ENCODE measurements at places on chromosomes 7 and 10.
A peak's percentile ranks its signal among the peaks of the same experiment; 100 is the strongest.

DNA sequence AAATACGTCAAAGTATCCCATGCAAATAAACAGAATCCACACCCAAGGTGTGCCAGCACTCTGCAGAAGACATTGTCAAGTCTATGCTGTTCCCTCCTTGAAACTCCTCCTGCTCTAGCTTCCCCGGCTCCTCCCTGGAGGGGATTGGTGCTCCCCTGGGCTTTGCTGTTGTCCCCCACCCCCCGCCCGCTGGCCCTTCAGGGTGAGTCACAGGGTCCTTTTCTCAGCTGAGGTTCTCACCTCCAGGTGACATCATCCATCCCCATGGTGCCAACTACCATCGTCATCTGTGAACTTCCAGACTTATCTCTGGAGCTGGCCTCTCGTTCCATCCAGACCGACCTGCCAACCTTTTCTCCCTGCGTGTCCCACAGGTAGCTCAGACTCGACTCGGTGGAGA, 77.0 kb downstream of the ITIH5 start:
- no peak for DNase-seq

GRCh38 chr7:22640269-22640668, 86.7 kb upstream of the IL6 start:
- DNase-seq = no peak

- DNase-seq = no peak
Measured at GRCh38 chr10:3559527-3559926, 225.5 kb downstream of the KLF6 start.

GRCh38 chr10:97185326-97186058, at the start of gene SLIT1:
Gene SLIT1 (minus strand): TSS chr10:97185959. CDS start chr10:97185674, 285 bp downstream.
- DNase-seq = no peak

GRCh38 chr7:48011323-48011722, 17.6 kb downstream of the SUN3 start:
- no peak for DNase-seq

DNA sequence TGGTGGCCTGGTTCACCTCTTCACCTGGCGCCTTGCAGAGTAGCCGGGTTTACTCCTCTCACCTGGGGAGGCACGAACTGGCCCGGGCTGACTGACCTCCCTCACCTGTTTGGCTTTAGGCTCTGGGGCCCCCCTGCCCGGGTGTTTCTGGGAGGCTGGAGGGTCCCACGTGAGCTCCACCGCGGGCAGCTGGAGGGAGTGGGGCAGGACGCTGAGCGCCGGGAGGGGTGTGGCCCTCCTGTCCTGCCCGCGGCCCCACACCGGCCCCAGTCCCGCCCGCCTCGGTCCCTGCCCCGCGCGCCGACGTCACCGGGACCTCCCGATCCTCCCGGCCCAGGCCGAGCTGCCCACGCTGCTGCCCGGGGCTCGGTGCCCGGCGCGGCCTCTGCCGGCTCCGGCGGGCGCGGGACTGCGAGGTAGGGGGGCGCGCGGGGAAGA, at the start of gene AMZ1:
AMZ1 (plus strand) TSS at position 322 of the 438 bp plus-strand sequence. CDS start 12,250 bp downstream, outside the sequence.
- no peak for DNase-seq

DNA sequence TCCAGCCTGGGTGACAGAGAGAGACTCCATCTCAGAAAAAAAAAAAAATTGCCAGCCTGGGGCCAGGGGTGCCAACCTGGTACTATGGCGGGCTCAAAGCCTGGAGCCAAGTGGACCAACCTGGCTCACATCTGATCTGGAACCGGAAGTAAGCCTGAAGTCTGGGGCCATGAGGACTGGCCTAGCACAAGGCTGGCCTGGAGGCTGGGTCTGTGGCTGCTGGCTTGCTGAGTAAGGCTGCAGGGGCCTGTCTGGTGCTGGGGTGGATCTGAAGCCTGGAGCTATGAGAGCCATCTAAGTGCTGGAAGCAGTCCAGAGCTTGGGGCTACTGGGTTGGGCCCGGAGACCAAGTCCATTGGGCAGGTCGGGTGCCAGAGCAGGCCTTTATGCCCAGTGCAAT, 84.9 kb downstream of the CCDC3 start:
- no peak for DNase-seq

GRCh38 chr7:101303102-101303701, 18.4 kb downstream of the IFT22 start:
- DNase-seq = no peak

GRCh38 chr7:80106498-80107113, 28.0 kb upstream of the GNAI1 start:
- no peak for DNase-seq

DNA sequence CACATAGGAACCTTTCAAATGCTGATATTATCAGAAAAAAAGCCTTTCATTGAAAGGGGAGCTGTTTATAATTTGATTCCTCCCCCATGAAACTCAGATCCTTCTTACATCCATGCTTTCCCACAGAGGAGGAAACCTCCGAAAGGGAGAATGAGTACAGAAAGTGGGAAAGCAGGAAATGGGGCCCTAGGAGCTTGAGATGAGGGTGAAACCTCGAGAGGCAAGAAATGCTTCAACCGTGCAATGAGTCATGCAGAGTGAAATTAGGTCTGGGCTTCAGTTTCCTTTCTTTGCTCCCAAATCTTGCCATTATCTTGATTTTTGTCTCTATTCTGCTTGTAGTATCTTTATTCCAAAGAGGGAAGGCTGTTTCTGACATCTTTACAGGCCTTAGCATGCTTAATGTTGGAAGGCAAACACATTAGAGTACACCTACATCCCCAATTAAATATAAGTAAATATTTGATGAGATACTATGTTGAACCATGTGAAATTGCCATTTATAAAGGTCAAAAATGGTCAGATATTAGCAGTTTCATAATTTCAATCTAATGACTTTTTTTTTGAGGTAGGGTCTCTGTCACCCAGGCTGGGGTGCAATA, 79.1 kb downstream of the NAMPT start:
- DNase-seq = no peak

DNA sequence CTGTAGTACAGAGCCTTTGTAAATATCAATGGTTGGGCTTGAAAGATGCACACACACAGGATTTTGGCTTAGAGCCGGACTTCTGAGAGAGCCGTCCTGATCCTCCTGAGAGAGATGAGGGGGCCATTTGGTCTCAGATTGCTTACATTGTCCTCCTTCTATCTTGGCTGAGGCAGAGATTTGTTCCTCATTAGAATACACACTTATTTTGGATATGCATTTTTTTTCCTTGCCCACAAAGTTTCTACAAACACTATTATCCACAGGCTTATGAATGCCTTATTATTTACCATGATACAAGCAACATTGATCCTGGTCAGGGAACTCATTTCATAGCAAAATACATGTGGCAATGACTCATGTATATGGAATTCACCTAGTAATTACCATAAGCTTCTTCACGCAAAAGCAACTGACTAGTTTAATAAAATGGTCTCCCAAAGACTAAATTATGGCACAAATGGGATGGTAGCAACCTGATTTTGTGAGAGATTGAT, 175.3 kb downstream of the MDFIC start:
- peak; percentile 32 for DNase-seq

DNA sequence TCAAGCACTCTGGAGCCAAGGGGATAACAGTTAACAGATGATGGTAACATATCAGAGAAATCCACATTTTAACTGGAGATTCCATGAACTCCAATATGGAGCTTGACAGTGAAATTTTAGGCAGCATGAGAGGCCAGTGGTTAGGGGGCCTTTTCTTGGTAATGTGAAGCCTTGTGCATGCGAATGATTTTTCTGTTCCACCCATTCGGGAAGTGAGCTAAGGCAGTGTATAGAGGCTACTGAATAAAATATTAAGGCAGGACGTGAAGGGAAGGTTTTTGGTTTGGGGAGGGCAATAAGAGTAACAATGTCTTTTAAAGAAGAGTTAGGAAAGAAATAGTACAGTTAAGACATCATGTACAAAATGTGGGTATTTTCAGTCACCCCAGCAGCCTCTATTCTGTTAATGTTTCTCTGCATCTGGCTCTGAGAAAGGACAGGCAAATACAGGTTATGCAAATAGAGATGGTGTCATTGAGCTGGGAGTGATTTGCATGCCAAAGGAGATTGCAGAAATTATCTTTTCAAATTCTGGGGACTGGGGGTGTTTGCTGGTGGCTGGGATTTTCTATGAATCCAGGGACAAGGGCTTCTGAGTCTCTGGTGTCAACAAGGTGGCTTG, 6.8 kb upstream of the TAS2R60 start:
- DNase-seq = no peak

GRCh38 chr10:34454590-34455261, 360.4 kb downstream of the PARD3 start:
- DNase-seq = no peak

DNA sequence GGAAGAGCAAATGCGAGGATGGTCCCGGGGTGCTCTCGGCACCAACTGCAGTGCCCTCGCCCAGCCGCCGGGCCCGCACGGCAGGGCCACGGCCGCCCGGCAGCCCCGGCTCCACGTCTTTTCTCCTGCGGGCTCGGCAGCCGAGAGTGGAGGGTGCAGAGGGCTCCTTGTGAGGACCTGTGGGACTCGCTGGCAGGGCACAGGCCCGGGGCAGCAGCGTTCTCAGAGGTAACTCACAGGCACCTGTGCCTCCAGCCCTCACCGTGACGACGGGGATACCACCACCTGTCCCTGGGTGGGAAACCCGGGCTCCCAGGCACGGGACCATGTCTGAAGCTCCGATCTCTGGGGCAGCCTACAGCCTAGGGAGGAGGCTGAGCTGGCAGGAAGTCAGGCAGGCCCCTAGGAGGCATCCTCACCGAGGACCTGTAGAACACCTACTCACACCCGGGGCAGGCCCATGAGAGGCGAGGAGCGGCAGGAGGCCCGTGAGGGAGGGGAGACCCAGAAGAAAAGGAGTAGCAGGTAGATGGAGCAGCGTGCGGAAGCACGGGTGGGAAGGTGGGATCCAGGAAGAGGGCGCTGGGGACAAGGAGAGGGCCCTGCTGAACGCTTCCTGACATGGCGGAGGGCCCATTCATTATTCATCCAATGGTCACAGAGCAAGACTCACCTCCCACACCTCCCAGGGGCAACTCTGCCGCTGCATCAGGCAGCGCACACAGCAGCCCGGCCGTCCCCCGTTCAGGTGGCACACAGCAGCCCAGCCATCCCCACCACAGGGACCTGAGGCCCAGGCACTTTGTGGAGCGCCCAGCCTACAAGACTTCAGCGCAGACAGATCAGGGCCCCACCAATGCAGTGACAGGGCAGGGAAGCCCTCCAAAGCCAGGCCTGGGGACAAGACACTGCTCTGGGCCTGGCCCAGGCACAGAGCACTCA, 244.9 kb downstream of the MAD1L1 start:
- DNase-seq = no peak

DNA sequence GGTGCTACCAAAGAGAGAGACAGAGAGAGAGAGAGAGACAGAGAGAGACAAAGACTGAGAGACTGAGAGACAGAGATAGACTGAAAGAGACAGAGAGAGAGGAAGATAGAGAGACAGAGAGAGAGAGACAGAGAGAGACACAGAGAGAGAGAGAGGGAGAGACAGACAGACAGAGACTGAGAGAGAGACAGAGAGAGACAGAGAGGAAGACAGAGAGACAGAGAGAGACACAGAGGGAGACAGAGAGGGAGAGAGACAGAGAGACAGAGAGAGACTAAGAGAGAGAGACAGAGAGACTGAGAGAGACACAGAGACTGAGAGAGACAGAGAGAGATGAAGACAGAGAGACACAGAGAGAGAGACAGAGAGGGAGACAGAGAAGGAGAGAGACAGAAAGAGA, 91.2 kb downstream of the SFMBT2 start:
- DNase-seq = no peak

DNA sequence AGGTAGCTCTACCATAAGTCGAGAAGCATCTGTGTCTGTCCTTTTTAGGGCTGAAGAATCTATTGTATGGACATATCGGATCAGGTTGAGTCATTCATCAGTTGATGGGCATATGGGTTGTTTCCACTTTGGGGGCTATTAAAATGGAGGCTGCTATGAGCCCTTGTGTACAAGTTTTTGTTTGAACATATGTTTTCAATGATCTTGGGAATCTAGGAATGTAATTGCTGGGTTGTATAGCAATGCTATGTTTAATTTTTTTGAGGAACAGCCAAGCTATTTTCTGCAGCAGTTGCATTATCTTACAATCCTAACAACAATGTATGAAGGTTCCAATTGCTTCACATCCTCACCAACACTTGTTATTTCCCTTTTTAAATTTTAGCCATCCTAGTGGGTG, 46.4 kb upstream of the HABP2 start:
- DNase-seq = no peak

DNA sequence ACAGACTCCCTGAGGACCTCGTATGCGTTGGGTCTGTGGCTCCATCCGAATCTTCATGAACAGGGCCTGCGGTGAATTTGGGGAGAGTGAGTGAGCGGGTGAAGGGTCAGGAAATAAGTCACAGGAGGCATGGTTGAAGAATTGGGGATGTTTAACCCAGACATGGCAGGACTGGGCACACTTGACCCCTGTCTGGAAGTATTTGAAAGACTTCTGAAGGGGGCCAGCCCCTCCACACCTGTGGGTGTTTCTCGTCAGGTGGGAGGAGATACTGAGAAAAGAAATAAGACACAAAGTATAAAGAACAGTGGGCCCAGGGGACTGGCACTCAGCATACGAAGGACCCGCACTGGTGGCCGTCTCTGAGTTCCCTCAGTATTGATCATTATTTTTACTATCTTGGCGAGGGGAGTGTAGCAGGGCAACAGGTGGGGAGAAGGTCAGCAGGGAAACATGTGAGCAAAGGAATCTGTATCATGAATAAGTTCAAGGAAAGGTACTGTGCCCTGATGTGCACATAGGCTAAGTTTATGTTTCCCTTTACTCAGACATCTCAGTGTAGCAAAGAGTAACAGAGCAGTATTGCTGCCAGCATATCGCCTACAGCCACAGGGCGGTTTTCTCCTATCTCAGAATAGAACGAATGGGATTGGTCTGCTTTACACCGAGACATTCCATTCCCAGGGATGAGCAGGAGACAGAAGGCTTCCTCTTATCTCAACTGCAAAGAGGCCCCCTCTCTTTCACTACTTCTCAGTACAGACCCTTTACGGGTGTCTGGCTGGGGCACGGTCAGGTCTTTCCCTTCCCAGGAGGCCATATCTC, 38.2 kb upstream of the PFKFB3 start:
- DNase-seq = no peak

- no peak for DNase-seq
Measured at GRCh38 chr10:75080554-75080953, 30.9 kb upstream of the SAMD8 start.

- no peak for DNase-seq
Measured at GRCh38 chr7:13822678-13823077, 166.8 kb downstream of the ETV1 start.

DNA sequence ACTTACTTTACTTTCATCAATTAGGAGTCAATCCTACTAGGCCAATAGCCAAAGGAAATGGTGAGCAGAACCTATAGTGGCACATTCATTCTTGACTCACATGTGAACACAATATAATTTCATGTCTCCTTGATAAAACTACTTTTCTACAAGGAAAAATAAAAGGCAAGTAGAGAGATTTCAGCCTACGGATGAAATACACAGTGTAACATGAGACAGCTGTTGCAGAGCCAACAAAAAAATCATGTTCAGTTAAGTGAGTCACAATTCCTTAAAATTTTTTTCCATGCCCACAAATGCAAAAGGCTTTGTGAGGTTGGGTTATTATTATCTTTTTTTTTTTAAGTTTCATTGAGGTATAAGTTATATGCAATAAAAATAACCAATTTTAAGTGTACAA, 54.8 kb downstream of the GPR141 start:
- DNase-seq = no peak

Measured in HCT116 (cell line).